H9 (cell line): ENCODE measurements at places on chromosomes 7 and 10.
A peak's percentile ranks its signal among the peaks of the same experiment; 100 is the strongest.

DNA sequence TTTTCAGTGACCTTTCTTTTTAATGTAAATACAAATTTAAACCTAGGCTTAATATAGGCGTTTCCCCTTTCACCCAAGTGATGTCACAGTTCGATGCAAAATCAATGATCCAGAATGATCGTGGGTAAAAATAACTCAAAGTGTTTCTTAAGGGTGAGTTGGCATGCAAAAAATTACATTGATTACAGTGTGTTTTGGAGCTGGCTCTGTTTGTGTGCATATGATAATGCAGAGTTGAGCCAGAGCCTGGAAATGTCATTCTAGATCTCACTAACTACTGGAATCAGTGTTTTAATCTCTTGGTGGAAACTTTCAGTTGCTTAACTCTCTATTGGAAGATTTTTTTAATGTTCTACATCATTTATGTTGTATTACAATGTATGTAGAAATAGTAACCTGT is 72.5 kb upstream of the MXI1 start:
- DNase-seq = no peak

GRCh38 chr10:102633287-102633686 is 11.0 kb upstream of the TRIM8 start:
- no peak for DNase-seq

DNA sequence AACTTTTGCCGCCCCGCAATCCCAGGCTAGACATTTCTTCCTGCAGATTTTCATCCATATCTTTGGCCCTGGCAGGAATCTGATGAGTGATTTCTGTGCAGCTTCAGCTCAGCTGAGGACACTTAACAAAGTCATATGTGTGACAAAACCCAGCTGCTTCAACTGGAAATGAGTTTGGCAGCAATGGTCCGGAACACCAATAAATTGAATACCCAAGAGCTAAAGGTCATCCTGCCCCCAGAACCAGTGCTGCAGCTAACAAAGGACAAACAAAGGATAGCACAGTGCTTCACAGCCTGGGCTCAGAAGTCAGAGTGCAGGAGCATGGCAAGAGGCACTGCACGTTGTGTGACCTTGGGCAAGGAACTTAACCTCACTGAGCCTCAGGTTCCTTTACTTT is 40.0 kb upstream of the TRIL start:
- DNase-seq = no peak

GRCh38 chr10:87508837-87509236 is 4.1 kb downstream of the MINPP1 start:
- DNase-seq = no peak

DNA sequence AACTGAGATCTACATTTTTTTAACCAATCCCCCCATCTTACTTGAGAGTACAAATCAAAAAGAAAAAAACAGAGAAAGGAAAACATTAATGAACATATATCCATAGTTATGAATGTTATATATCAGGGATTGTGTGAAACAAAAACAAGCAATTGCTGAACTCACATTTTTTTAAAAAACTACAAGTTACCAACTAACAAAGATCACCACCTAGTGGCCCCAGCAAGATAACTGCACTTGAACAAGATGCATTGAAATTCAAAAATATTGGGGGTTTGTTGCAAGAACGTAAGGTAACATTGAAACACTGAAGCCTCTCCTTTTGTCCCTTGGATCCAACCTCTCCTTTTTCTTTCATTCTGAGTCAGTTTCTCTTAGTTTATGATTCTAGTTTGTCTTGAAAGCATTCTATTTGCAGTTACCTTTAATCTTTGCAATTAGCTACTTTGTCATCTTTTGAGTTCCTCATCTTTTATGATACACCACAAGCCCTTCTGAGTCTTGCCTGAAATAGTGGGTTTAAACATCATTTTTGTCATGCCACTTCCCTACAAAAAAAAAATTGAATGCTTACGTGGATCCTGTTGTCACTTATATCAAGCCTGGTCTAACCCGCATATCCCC is 87.3 kb upstream of the TES start:
- DNase-seq = no peak

GRCh38 chr10:47454008-47454779 is 29.7 kb downstream of the ANXA8 start:
- peak; percentile 26 for DNase-seq

GRCh38 chr7:100406767-100407166 is 21.7 kb downstream of the ZCWPW1 start:
- no peak for DNase-seq

GRCh38 chr10:93065675-93066543 is 5.3 kb downstream of the CYP26C1 start:
- DNase-seq = peak; percentile 69

DNA sequence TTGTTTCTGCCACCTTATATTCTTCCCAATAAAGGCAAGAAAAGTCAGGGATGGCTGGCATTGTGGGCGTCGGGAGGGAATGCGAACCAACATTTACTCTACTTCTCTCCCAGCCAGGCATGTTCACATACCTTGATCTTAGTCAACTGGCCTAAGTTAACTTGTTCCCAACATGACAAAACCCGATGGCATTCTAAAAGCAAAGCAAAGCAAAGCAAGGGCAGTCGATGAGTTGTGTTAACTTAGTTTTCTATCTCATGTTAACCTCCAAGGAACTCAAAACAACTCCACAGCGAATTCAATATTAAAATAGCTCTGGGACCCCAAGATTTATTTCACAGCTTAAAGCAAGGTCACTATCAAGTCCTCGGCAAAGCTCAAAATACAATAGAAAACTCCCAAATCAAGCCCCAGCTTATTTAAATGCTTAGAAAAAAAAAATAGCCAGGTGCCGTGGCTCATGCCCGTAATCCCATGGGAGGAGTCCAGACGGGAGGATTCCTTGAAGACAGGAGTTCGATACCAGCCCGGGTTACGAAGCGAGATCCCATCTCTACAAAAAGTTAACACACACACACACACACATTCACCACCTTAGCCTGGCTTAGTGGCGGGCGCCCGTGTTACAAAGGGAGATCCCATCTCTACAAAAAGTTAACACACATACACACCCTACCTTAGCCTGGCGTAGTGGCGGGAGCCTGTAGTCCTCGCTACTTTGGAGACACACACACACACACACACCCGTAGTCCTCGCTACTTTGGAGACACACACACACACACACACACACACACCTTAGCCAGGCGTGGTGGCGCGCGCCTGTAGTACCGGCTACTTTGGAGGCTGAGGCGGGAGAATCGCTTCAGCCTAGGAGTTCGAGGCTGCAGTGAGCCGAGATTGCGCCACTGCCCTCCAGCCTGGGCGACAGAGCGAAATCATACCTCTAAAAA is 901 bp upstream of the CCNY start:
- DNase-seq = peak; percentile 35

DNA sequence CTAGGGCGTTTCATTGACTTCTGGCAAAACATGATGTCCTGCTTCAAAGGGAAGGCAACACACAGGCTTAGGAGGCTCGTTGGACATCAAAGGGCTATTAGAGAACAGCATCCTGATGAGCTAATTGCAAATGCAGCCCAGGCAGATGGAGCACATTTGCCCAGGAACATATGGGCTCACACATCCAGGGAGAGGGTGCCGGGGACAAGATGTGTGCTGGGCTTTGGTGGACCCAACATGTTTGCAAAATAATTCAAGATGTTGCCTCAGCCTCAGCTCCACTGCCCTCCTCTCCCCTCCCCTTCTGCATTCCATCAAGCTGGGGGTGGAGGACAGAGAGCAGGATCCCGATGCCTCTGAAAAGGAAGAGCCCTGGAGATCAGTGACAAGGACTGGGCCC is 217.1 kb upstream of the ZMIZ1 start:
- DNase-seq = no peak

GRCh38 chr7:75988568-75989499 is 5.6 kb downstream of the TMEM120A start:
- DNase-seq = no peak

GRCh38 chr10:132524443-132525285 is 12.9 kb upstream of the INPP5A start:
- no peak for DNase-seq

- DNase-seq = peak; percentile 54
Observed at GRCh38 chr7:83629117-83629880, 19.6 kb downstream of the SEMA3E start.

DNA sequence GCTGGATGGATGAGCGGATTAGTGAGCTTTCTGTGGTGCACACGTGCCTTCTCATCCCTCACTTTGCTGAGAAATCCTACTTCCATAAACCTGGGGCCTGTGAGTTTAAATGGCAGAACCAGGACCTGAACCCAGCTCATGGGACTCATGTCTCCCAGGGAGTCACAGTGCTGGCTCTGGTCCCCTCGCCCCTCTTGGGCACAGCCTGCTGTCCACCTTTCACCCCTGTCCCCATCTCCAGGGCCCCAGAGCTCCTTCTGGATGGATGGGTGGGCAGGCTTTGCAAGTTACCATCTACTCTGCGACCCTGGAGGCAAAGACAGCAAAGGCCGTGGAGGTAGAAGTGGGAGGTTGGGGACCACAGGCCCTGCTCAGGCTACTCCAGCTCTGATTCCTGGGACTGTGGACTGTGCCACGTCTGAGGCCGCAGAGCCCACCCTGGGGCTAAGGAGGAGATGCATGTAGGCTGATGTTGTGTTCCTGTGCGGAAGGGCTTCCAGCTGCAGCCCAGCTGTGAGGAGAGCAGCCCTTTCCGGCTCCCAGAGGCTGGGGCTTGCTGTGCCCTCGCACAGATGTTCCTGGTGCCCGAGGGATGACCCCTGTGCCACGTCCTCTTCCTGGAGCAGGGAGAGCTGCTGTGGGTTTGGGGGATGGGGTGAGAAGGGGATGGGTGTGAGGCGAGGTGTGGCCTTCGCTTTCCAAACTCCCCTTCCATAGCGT is 40.3 kb downstream of the PRF1 start:
- DNase-seq = no peak

- DNase-seq = no peak
Observed at GRCh38 chr10:107433605-107434004, 269.1 kb upstream of the SORCS1 start.
